ENCODE measurements at places on chromosomes 11 and 22.

DNA sequence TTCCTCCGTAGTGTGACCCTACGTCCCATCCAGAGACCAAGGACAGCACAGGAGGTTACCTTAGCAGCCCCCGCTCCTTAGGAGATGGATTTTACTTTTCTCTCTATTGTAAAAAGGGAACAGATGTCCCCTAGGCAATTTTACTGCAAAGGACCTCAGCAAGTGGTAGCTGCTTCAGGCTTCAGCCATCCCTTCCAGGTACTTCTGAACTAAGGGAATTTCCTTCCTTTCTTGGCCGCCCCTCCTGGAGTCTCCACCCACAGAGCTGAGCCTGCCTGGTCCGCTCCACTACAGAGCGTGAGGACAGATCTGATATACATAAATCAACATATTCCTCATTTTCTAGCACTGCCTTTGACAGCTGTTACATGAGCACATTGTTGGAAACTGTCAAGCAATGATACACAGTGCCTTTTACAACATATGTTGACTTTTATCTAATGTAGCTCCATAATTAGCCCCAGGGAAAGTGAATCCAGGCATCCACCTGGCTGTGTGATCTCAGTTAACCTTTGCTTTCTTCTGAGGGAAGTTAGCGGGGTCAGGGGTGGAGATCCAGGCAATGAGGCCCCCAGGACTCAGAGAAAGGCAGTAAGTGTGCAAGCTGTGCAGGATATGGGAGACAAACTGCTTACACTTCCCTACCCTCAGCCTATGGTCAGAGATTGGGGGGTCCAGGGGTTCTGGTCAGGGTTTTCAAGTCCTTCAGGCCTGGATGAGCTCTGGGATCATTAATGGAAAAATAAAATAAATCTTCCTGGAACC, 51.9 kb downstream of the SPATA19 start:
- DNase-seq = no peak

DNA sequence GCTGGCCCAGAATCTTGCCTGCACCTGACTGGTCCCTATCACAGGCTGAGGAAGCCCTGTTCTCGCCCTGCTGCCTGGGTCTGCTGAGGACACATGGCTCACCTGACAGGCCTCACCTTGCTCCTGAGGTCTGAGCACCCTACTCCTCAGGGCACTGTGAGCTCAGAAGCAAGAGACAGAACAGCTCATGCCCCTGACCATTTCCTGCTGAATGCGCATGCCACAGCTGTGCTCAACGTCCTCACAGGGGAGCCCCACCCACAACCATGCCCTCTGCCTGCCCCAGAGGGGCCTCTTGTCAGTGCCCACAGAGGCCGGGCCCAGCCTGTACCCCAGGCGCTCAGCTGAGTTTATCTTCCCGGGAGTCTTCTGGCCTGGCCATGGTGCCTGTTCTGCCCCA, 2.8 kb upstream of the TSPO start:
- DNase-seq = no peak

- DNase-seq = no peak
Measured at GRCh38 chr22:32528316-32528715, 53.7 kb downstream of the FBXO7 start.

DNA sequence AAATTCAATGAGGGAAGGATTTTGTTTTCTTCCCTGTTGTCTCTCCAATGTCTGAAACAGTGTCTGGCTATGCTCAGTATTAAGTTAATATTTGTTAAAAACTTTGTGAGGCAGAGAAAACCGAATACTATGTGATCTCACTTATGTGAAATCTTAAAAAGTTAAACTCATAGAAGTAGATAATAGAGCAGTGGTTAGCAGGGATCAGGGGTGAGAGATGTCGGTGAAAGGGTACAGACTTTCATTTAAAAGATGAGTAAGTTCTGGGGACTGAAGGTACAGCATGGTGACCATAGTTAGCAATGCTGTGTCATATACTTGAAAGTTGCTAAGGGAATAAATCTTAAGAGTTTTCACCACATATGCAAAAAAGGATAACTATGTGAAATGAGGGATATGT, 244.6 kb downstream of the AASDHPPT start:
- DNase-seq = no peak

DNA sequence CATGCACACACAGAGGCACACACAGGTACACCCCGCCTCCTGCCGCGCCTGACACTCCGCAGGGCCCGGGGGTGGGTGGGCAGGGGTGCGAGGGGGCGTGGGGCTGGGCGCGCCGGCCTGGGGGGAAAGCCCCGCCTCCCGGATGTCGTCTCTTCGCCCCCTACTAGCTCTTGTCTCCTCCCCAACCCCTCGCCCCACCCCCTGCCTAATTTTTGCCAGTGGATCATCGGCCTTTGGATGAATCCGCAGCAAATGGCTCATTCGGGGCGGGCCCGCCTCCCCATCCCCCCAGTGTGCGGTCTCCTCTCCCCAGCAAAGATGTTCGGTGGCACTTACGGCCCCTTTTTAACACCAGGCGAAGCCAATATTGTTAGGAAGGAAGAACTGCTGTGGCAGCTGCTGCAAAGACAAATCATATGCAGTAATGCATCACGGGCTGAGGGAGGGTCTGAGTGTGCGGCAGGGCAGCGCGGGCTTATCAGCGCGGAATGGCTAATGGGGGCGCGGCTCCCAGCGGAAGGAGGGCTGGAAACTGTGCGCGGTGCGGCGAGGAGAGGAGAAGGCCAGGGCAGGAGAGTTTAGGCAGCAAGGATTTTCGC, 13.4 kb upstream of the NECTIN1 start:
- DNase-seq = no peak

DNA sequence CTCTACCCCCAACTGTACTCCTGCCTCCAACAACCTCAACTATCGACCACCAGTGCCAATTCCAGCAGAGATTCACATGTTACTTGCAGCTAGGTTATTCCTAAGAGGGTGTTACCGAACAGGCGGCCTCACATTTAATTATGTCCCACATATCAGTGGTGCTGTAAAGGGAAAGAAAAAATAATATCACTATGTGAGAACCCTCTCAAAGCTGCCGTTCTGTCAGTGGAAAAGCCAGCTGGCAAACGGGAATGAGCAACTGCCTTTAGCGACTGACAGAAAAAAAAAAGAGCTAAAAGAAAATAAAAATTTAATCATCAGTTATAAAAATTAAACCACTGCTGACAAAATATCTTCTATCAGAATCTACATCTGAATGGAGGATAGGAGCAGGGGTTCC, 270.8 kb upstream of the NARS2 start:
- no peak for DNase-seq
